ENCODE measurements at places on chromosomes 4 and X.

- DNase-seq: no peak
Measured at GRCh38 chr4:83875437-83875836, 339.5 kb downstream of the GPAT3 start.

DNA sequence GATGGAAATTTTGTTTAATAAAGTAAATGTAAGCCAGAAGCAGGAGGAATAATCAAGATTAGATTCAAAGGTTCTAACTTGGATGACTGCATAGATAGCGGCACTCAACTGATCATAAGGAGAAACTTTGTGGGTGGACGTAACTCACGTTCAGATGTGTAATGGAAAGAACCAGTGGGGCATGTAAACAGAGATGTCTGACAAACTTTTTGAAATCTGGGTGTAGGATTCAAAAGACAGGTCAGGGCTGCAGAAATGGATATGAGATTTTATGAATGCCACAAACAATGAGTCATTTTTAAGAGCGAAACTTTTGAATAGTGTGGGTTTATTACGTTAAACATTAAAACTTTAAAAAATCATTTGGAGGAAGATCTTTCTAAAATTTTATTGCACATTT lies 375.6 kb downstream of the GBA3 start:
- no peak for DNase-seq

GRCh38 chr4:118816538-118817177 lies 19.3 kb downstream of the SEC24D start:
- DNase-seq: no peak

GRCh38 chrX:101163166-101163565 lies 56.4 kb upstream of the DRP2 start:
- DNase-seq: no peak

DNA sequence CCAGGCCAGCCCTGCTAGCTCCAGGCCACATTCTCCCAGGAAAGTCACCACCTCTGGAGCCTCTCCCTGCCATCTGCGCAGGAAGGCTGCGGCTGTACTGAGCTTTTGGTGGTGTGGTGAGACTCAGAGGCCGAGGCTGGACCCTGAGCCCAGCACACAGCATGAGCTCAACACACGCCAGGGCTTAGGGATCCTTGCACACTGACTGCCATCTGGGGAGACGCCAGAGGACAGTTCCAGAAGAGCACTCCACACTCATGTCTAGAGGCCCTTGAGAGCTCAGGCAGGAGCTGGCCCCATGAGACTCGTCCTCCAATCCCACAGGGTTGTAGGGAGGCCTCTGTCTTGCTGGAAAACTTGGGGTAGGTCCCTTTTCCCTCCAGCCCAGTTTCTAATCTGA lies 40.6 kb downstream of the ABLIM2 start:
- DNase-seq: no peak

DNA sequence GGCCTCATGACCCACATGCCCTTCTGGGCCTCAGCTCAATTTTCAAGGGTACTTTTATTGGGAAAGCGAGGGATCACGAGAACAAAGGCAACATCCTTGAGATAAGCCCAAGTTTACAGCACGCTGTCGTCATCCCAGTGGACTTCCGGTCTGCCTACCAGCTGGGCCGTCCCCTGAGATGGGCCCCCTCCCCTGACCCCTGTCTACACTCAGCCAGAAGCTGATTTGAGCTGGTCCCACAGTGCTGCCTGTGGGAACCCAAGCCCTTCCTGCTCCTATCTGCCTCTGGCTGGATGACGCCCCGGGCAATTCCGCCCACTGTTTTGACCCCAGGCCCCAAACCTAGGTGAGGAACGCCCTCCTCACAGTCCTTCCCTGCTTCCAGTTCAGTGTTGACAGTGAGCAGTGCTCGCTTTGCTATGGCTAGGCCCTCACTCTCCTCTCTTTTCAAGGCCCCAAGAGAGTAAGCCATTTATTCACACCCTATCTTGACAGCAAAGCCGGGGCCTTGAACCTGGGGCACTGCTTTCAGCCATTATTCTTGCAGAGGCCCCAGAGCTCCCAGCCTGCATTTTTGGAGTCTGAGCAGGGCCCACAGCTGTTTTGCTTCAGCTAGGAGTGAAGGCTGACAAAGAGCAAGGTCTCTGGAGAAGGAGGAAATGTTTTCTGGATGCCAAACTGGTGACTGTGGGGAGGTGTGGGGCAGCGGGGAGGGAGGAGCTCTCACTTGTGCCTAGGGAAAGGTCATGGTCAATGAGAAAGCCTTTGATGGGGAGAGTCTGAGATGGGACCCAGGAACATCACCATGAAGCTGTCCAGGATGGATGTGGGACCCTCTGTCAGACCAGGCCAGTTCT lies 164.6 kb upstream of the BCOR start:
- DNase-seq: no peak
